ENCODE measurements at places on chromosomes 5 and 9.

DNA sequence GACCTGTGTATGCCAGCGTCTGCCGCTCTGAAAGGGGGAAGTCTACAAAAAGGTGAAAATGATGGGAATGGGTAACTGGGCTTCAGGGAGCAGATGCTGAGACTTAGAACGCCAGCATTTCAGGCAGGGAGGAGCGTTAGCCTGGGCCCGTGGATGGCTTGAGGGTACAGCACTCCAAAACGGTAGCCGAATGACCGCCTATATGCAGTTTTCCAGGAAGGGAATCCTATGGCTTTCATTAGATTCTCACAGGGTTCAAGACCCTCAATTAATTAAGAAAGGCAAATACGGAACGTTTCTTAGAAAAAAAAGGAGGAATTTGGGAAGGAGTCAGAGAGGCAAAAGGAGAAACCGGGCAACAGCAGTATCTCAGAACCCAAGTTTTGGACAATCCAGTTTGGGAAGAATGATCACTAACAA, 639 bp downstream of the AMACR start:
- no peak for DNase-seq

GRCh38 chr5:113574417-113574816, 60.9 kb downstream of the YTHDC2 start:
- DNase-seq, result no peak

DNA sequence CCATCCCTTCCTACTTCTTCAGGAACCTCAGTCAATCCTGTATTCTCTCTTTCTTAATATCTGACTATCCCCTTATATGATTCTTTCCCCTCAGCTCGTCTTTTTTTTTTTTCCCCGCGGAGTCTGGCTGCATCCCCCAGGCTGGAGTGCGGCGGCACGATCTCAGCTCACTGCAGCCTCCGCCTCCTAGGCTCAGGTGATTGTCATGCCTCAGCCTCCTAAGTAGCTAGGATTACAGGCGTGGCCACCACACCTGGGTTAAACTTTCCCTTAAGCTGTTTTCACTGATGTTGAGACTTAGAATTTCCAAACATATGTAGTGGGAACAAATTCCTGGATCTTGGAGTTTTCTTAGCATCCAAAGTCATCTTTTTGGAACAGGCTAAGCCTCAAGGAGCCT, 13.3 kb upstream of the RUSC2 start:
- no peak for DNase-seq

DNA sequence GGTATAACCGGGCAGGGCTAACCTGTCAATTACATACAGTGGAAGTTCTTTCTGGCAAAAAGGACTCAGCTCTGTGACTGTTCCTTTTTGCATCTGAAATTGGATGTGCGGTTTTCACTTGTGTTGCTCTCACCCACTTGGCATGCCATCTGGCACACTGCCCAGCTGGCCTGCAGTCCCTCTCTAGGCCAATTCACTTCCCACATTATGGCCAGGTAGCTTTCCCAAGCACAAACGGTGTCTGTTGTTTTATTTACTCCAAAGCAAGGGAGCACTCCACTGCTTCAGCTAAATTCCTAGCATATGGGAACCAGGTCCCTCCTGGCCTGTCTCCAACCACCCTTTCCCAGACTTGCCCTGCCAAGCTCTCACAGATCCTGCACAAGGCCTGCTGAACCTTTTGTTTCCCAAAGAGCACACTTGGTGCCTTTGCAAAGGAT, 132.5 kb downstream of the SEMA6A start:
- no peak for DNase-seq

DNA sequence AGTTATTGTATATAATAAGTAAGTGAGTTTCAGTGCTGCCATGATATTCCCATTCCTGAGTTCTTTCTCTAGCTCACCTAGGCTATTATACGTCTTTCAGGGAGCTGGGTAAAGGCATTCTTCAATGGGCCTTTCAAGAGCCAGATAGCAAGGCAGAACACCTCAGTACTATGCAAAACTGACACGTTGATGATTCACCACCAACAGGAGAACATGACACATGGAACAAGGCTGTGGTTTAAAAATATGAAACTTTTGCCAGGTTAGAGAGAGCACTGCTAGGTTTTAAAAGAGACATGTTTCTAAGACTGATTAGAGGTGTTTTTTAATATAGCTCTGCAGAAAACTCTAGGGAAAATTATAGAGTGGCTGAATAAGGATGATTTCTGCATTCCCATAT, 95.9 kb downstream of the UGCG start:
- DNase-seq, result no peak

DNA sequence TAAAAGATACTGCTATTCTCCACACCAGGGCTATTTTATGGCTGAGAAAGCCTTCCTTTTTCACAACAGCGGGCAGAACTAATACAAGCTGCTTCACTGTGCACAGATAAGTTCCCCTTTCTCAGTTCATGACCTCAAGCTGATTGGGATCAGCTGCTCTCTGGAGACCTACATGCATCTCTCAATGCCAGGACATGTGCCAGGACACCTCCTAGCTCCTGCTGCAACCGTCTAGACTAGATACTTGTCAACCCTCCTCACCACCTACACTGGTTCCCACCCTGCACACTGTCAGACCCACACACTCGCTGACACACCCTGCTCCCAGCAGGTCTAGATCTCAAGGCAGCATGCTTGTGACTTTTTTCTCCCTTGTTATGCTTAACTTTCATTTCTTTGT, 39.8 kb downstream of the STARD4 start:
- no peak for DNase-seq

DNA sequence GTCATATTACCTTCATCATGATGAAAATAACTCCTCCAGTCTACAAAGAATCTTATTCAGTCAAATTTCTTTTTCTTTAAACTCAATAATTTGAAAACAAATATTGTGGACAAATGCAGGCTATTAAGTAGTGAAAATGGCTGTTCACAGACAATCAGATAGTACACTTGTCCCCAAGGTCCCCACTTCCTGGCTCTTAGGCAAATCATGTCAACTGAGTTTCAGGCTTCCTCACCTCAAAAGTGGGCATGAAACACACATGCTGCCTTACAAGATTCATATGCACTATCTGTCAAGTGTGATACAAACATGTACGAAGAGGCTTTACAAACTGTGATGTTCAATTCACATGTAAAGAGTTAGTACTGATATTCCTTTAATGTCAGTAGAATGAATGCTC, 385.2 kb upstream of the SEMA6A start:
- DNase-seq, result no peak

GRCh38 chr5:23446424-23446823, 61.0 kb upstream of the PRDM9 start:
- no peak for DNase-seq

DNA sequence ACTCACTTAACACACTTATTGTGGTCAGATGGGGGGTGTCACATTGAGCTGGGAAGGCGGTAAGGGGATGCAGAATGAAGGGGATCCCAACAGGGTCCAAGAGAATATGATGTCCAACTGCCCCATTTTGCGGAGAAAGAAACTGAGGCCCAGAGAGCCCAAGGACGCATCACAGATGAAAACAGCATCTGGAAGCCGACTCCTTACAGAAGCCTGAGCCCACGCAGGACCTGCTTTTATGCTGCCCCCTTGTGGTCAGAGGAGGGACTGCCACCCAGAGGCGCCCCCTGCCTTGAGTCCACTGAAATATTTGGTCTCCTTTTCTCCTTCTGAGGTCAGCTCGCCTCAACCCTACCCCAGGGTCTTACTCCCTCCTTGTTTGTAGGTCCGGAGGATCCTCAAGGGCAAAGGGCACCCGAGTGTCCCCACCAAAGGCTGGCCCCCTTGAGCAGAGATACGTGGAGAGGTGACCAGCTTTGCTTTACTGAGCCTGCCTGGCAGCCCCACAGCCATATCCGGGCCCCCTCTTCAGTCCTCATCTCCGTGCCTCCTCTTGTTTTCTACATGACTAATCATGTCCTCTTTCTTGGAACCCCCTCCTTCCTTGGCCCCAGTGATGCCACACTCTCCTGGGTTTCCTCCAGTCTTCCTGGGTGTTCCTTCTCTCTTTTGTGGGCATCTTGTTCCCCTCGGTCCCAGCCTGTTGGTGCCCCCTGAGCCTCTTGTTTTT, 30.0 kb upstream of the TTLL11 start:
- DNase-seq, result peak; percentile 36

GRCh38 chr9:107711542-107711941, 222.0 kb upstream of the KLF4 start:
- DNase-seq, result no peak

Data from smooth muscle cell of the brain vasculature (primary cell).